ENCODE measurements at places on chromosomes 7 and 10.

- peak; percentile 12 for DNase-seq
Observed at GRCh38 chr10:32054094-32054493, 2.1 kb downstream of the KIF5B start.

GRCh38 chr10:75660823-75661222 is 229.4 kb downstream of the LRMDA start:
- no peak for DNase-seq

DNA sequence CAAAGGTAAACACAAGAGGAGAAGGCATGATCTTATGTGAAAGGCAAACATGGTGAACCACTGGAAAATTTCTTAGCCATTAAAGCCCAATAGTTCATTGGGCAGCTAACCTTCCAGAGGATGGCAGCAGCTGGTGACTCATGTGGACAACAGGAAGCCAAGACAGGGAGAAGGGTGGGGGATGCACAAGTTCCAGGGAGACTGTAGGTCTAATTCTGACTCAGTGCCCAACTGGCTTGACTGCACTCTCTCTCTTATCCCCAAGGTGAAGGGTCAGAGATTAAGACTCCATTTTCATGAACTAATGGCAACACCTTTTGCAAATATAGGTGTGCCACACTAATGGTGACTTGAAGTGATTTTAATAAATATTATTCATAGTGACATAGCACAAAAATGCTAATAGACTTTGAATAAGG is 47.9 kb upstream of the SLC35B4 start:
- peak; percentile 52 for DNase-seq

DNA sequence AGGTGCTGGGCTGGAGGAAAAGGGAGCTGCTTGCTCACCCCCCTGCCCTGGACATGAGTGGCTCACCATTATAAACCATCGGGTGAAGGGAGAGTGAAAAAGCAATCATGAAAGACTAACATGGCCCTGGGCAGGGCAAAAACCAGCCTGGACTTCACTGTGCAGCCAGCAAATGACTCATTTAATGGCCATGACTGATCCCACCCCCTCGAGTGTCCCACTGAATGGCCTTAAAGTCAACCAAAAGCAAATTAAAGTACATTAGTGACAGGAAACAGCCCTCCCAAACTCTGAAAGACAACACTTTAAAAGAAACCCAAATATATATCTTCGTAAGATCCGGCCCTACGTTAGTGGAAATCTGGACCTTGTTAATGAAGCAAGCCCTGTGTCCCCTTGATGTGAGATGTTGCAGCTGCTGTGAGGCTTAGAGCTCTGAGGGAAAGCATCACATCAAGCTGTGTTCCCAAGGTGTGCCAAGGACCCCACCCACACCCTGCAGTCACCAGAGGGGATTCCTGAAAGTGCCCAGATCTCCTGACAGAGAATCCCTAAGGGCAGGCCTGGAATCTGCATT is 31.2 kb downstream of the ADCYAP1R1 start:
- no peak for DNase-seq

DNA sequence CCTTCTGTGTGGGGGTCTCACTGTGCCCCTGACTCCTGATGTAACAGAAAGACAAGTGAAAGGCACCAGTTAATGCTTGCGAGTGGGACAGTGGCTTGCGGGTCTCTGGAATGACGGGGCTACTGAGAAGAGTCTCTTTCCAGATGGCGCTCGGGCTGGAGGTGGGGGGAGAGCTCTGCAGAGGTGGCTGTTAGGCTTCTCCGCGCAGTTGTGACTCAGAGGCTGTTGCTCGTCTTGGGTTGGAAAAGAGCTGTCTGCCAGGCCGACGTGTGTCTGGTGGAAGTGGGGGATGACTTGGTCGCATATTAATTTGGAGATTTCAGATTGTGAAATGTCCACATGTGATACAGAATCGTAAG is 27.9 kb upstream of the SH2B2 start:
- no peak for DNase-seq

DNA sequence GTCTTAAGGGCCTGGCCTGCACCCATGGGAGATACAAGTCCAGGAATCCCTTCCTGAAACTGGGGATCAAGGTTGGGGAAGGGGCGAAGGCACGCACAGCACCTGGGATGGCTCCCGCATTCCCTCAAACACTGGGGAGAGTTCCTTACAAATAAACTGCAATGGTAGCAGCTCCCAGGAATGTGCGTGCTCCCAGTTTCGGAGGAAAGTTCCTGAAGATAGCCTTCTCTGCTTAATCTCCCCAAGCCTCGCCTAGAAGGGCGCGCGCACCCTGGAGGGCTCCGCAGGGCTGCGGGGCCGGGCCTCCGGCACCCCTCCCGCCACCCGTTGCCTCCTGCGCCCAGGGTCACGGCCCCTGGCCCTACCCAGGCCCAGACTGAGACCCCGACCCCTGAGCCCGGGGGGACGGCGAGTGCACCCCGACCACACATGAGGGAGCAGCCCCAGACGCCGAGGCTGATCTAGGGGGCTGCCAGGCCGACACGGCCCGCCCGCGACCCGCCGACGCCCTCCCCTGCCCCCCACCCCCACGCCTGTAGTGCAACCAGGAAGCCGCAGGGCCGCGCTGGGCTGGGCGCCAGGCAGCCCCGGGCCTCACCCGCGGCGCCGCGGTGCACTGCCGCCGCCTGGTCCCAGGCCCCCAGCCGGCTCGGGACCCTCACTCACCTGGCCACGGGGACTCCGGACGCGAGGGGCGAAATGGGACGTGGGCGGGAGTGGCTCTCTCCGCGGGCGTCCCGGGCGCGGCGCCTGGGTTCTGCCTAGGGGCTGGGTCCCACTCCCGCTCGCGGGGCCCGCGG is 460 bp downstream of the ANXA11 start:
- peak; percentile 65 for DNase-seq

DNA sequence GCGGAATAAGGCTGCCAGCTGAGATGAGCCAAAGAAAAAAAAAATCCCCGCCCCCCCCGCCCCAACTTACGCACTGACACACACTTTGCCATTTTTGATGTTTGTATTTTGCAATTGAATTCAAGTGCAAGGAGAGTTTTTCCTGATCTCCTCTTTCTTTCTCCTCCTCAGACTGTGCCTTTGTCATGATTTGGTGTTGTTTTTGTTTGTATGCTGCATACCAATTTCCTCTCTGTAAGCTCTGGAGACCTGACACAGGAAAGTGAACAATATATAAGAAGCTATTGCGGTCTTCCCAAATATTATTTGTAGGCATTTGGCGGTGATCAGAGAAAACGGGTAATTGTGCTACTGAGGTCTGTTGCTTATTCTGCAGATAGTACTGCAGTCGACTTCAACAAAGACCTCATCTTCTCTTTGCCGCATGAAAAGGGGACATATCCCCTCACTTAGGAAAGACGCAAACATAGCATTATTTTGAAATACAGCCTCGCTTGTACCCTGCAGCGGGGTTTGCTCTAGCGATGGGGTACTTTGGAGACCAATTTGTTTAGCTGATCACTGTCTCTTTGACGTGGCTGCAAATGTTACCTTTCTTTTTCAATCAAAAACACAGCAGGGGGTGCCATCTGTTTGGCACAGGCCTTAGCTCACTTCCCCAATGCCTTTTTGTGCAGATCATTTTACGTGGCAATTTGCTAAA is 206.6 kb downstream of the SKAP2 start:
- DNase-seq: no peak

DNA sequence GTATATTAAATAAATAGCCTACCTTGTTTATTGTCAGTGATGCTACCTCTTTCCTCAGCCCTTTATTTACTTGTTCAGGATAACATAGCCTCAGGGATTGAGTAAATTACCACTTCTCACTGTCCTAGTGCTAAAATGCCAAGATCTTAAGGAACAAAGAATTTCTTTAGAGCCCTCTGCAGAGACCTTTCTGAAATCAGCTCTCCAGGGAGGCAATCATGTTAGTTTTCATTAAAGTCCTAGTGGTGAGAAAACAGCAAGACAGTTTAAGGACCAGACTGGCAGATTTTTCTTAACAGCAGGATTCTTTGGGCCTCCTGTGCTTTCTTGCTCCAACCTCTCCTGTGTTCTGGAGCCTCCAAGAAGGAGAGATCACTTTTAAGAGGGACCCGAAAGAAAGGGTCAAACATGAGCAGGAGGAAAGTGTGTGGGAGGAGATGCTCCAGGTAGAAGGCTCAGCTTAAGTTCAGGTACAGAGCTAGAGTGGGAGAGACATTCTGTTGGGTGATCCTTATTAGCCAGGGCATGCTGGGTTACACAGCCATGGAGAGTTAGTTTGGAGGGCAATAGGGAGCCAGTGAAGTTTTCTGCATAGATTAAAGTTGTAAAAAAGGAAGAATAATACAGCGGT is 1.2 kb upstream of the PLCE1 start:
- no peak for DNase-seq

- no peak for DNase-seq
Observed at GRCh38 chr10:132861884-132862461, 76.0 kb upstream of the NKX6-2 start.

- DNase-seq: peak; percentile 60
Observed at GRCh38 chr7:1087465-1087814, 473 bp upstream of the GPER1 start.

DNA sequence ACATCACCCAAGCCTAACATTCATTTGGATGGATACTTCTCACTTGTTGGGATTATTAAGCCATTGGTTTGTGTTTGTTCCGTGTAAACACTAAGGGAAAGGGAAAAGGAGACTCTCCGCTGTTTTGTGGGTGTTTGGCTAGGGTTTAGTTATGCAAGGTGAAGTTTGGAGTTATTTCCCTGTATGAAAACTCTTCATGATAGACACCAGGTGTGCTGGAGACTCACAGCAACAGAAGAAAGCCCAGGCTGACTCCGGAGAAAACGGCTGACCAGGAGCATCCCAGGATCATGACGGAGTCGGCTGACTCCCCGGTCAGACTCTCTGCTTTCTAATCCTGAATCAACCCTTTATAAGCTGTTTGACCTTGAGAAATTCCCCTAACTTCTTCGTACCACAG is 94.1 kb upstream of the KLF6 start:
- no peak for DNase-seq

GRCh38 chr7:5612695-5613094 is 168.8 kb downstream of the RNF216 start:
- no peak for DNase-seq

GRCh38 chr7:99562114-99562784 is 3.8 kb downstream of the ZNF655 start:
- no peak for DNase-seq

DNA sequence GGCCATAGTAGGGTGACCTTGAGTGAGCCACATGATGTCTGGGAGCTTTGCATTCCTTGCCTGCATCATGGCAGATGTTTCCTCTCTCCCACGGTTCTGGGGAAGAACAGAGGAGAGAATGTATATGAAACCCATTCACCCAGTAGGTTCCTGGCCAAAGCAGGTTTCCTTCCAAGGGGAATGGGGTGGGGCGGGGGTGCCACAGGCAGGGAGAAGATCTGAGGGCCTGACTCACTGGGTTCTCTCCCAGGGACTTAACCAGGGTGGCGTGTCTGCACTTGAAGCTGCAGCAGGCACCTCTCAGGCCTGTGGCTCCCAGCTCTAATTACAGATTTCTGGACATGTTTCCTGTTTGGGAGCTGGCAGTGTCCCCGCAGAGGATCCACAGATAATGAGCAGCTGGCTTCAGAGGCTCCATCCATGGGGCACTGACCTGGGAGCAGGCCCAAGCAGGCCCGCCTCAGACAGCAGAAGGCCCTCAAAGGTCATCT is 50.2 kb upstream of the ZMIZ1 start:
- DNase-seq: no peak

DNA sequence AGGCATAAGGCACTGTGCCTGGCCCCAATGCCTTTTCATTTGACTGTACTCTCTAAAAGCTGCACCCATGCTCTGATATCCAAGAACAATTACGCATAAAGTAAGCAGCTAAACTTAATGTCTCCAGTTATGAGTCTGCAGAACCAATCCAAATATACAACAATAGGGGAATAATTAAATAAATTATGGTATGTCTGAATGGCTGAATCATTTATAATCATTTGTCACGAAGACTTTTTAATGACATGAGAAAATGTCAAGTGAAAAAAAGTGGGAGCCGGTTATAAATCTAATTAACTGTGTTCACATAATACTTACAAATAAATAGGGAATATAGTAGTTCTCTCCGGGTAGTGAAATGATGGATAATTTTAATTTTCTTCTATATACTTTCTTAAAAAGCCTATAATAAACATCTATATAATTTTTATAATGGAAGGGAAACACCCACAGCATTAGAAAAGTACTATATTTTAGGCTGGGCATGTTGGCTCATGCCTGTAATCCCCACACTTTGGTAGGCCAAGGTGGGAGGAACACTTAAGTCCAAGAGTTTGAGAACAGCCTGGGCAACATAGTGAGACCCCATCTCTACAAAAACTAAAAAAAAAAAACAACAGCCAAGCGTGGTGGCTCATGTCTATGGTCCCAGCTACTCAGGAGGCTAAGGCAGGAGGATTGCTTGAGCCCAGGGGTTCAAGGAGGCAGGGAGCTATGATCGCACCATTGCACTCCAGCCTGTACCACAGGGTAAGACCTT is 14.2 kb downstream of the SLC37A3 start:
- DNase-seq: no peak

DNA sequence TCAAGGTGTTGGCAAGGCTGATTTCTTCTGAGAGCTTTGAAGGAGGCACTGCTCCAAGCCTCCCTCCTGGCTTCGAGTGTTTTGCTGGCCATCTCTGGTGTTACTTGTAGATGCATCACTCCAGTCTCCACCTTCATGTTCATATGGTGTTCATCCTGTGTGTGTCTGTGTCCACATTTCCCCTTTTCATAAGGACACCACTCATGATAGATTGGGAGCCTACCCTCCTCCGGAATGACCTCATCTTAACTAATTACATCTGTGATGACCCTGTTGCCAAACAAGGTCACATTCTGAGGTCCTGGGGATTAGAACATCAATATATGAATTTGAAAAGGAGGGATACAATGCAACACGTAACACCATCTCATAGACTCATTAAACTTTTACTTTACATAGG is 119.0 kb downstream of the CREB5 start:
- DNase-seq: no peak

- no peak for DNase-seq
Observed at GRCh38 chr7:152847386-152847908, 87.9 kb downstream of the ACTR3B start.

GRCh38 chr10:89580243-89580642 is 44.8 kb upstream of the SLC16A12 start:
- no peak for DNase-seq

DNA sequence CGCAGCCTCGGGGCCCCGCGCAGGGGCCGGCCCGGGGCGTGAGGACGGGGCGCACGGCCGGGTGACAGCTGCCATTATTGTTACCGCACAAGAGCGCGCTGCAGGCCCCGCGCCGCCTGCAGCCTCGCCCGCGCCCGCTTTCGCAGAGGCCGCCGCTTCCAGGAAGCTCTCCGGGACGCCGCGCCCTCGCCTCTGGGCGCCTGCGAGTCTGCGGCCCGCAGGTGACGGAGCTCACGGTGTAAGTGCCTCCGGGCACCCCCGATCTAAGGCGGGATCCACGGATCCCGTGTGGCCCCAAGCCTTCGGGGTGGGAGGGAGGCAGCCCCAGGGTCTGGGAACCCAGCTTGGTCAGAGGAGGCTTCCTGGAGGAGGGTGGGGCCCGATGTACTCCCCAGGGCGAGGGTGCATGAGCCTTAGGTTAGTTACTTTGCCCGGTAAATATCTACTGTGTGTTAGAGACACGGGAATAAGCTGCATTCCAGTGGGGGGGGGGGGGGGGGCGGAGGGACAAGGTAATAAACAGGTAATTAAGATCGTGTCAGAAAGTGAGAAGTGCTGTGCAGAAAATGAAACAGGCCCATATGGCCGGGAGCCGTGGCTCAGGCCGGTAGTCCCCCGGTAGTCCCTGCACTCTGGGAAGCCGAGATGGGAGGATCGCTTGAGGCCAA is 638 bp downstream of the IQCE start:
- peak; percentile 31 for DNase-seq
